ENCODE measurements at places on chromosomes 16 and 17.

DNA sequence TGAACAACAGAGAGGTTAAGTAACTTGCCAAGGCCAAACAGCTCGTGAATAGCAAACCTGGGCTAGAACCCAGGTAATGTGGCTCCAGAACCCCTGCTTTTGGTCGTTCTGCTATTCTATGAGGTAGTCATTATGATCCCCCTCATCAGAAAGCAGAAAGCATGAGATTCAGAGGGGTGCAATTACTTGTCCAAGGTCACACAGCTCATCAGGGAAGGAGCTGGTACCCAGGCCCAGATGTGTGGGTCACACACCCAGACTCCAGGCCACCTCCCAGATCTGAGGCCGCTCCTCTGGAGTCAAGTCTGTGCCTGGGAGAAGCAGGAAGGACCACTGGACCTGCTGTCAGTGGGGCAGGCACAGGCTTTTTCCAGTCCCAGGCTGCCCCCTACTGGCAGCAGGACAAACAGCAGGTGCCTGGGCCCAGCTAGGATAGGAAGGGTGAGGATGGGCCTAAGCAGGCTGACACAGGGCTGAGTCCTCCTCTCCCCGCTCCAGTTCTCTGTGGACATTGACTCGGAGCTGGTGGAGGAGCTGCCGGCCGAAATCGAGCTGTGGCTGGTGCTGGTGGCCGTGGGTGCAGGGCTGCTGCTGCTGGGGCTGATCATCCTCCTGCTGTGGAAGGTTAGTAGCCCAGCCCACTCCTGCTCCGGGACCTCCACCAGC, 7.8 kb upstream of the PDK2 start:
- DNase-seq = peak; percentile 90

DNA sequence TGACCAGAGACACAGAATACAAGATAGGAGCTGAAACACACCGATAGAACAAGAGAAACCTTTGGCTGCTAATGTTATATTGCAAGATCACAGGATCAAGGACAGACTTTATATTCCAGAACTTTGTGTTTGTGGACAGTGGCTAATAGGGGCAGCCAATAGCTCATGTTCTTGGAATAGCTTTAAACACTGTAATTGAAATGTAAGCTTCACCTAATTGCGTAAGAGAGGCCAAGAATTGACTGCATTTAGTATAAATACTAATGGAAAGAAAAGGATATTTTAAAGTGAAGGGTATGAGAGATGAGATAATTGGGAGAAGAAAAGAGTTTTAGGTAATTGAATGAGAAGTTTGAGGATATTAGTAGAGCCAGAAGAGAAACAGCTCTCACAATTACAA, 758.8 kb downstream of the CDH11 start:
- DNase-seq = no peak

DNA sequence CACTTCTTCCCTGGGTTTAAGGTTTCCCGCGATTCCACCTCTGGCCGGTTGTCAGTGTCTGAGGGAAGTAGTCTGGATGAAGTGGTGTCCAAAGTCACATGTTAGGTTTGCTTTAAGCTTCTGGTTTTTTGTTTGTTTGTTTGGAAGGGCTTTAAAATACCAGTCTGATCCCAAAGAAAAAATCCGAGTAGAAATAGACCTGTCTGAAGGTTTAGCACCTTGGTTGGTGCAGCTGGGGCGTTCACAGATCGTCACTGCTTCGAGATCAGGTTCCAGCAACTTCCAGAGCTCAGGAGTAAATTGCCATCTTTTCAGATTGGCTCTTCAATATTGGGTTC, 567 bp downstream of the TMEM97 start:
- no peak for DNase-seq

GRCh38 chr17:68801335-68802247, 153.6 kb downstream of the ABCA8 start:
- no peak for DNase-seq

GRCh38 chr16:9596788-9597187, 505.3 kb downstream of the HAPSTR1 start:
- DNase-seq = no peak

DNA sequence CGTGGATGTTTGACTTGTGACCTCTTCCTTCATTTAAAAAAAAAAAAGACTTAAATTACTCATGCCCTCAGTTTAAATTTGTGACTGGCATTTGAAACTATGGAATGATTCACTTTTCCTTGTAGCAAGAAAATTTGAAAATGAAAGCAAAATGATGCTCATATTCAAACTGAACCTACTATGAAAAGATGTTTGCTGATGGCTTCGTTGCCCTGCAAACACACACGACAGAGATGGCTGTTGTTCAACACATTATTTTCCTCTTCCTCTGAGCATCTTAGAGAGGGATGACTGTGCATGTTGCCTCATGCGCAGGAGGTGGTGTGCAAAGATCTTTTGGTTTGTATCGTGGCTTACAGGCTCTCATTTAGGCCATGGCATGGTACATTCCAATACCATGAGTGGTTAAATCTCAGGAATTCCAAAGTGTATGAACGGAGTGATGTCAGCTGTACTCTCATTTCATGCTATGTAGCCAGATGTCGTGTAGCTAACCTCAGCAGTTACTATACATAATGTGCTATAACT, 164.5 kb downstream of the PRKCA start:
- no peak for DNase-seq

DNA sequence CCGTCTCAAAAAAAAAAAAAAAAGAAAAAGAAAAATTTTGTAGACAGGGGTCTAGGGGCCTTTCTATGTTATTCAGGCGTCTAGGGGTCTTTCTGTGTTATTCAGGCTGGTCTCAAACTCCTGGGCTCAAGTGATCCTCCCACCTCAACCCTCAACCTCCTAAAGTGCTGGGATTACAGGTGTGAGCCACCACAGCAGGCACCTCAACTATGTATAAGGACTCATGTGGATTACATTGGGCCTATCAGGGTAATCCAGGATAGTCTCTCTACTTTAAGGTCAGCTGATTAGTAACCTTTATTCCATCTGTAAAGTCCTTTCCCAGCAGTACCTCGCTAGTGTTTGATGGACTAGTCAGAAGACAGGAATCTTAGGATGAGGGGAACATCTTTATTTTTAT, 22.4 kb downstream of the TADA2A start:
- DNase-seq = no peak

GRCh38 chr17:44688675-44689476, 700 bp downstream of the CCDC43 start:
- no peak for DNase-seq

GRCh38 chr17:78946631-78947030, 21.4 kb upstream of the TIMP2 start:
- DNase-seq = no peak

- DNase-seq = peak; percentile 76
Observed at GRCh38 chr17:58417300-58418092, at the start of gene RNF43. Gene RNF43 (minus strand): TSS chr17:58417534. CDS start chr17:58415577, 1,957 bp downstream.

GRCh38 chr17:830950-831349, 48.8 kb downstream of the MRM3 start:
- no peak for DNase-seq
